ENCODE measurements at places on chromosomes 13 and 19. TPM values are rescaled to one million over a fixed set of nuclear protein-coding genes. Genes with fewer than 3 reads are reported as not detected.

GRCh38 chr19:5774921-5775320 lies 9.6 kb downstream of the PRR22 start:
- no peak for DNase-seq

The PEAK3 gene
- 0.06 TPM for total RNA-seq

DNA sequence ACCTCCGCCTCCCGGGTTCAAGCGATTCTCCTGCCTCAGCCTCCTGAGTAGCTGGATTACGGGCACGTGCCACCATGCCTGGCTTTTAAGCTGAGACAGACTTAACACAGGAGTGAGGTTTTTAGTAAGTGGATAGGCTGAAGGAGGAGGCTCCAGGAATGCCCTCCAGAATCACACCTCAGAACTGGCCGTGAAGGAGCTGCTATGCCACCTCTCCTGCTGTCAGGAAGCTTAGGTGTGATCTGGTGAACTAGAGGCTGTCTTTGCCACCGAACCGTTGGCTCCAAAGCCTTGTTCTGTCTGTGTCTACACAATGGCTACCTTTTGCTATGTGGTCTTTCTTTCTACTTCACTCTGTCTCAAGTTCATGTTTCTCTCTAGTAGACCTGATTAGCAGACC lies 4.2 kb downstream of the PDCD2L start:
- no peak for DNase-seq

DNA sequence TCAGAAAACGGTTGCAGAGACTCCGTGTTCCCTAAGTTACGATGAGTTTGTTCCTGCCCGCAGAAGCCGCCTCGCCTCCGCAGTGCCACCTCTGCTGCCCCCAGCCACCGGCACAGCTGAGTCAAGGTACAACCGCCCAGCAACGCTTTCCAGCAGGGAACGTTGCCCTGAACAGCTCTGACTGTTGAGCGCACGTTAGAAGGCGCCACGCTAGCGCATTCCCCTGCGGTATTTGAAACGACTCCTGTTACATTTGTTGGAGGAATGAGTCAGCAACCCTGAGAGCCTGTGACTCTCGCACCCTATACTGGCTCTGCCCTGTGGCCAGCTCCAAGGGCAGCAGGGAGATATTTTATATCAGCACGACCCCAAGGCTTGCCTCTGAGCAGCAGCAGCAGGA lies 302.8 kb downstream of the TEX29 start:
- DNase-seq = no peak

The KCNN4 gene
- 3.1 TPM for total RNA-seq

DNA sequence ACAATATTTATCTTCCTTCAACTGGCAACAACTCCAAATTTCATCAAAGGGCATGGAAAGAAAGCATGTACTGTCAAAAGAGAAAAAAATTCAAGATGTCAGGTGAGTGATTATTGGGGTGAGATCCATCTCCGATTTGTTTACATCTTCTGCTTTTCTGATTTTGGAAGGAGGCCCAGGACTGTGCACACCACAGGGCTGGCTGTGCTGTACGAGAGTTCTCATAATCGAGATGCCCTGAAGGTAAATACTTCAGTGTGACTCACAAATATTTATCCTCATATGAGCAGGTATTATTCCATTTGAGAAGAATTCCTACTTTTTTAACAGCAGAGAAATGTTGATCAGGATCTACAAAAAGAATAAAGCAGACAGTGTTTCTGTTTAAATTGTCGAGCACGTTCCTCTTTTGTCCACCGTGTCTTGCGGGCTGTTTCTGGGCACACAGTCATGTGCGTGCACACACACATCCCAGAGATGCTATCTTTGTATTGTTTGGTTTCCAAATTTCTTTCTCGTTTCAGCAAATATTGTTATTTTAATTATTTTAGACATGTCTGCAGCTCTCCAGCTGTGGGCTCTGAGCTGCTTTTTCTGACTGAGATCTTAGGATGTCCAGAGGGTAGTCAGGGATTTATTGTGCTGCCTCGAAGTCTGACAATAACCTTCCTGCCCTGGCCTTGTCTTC lies 103.8 kb downstream of the KL start:
- DNase-seq = peak; percentile 8

The TUBB4A gene
- total RNA-seq = 9.2 TPM

DNA sequence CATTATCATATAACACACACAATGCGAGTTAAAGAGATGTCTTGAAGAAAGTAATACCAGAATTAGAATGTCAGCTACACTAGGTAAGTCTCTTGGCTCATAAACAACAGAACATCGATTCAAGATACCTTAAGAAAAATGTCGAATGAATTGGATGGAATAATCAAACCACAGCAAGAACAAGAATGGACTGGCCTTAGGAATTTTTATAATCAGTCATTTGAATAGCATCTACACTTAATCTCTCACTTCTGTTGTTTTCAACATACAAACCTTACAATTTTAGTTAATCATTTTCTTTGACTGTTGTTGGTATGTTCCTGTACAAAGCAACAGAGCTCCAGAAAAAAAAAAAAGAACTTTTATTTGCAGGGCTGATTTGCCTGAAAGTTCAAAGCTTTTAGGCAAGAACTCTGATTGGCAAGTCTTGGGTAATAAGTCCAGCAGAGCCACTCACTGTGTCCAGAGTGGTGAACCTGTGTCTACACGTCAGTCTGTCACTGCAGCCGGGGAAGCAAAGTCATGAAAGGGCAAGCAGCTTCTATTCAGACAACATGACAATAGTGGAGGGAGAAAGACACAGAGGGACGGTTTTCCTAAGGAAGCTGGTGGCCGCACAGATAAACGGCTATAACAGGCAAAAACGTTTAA lies 1026.1 kb upstream of the MIR17HG start:
- DNase-seq = no peak

DNA sequence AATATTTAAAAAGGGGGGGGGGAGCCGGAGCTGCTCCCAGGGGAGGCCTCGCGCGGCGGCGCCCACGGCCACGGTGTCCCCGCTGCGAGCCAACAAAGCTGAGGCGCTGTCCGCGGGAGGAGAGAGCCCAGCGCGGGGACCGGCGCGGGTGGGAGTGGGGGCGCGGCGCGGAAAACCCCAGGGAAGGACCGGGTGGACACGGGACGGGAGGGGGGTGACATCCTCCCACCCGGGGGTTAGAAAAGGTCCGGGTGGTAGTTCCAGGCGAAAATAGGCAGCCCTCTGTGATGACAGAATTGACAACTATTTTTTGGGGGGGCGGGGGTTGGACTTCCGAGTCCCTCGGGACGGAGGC lies 11.1 kb upstream of the SOX1 start:
- no peak for DNase-seq

The IZUMO2 gene
- total RNA-seq = not detected

GRCh38 chr13:106213028-106213757 lies 322.3 kb downstream of the EFNB2 start:
- DNase-seq = no peak

The THSD1 gene
- 1.6 TPM for total RNA-seq

The KLK11 gene
- not detected for total RNA-seq

DNA sequence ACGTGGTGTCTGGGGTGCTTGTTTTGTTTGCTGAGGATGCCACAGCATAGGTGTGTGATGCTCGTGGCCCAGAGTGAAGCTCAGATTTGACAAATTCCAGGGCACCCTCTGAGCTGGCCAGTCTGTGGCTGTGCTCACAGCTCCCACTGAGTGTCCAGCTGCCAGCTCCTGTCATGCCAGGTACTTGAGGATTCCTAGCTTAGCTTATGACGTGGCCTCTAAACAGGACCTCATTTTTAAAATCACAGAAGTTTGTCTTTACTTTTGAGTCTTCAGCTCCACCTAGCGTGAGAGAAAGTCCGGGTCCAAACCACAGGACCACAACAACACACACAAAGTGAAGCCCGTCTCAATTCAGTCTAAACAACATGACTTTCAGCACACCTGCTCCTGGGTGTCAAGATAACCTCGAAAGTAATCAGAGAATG lies 117.3 kb downstream of the RAB20 start:
- peak; percentile 62 for DNase-seq

DNA sequence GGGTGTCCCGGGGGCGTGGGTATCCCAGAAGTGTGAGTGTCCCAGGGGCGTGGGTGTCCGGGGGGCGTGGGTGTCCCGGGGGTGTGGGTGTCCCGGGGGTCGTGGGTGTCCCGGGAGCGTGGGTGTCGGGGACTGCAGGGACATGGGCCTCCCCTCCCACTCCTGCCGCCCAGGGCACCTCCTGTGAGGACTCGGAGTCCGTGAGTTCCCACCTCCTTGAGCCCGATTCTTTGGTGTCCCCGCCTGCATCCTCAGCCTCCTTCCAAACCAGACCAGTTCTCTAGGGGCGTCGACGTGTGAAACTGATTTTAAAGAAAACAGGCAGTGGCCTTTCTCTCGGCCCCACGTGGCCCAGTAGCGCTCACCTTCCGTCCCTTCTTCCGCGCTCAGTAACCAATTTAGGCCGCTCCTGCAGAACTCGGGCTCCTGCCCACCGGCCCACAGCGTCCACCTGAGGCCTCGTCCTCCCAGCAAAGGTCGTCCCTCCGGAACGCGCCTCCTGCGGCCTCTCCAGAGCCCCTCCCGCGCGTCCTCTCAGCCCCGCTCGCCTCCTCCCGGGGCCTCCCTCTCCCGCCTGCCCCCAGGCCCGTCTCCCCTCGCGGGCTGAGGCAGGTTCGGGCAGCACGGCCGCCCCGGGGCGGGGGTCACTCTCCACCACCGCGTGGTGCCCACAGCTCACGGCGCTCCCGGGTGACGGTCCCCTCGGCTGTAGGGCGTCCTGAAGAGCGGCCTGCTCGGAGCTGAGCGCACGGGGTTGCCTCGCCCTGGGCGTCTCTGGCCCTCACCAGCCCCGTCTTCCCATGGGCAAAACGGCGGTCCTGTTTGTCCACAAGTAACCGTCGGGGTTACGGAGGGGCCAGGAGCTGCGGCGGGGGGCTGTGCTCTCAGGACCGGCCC lies 3.8 kb downstream of the F7 start:
- DNase-seq = no peak

The GAPDHS gene
- total RNA-seq = not detected

DNA sequence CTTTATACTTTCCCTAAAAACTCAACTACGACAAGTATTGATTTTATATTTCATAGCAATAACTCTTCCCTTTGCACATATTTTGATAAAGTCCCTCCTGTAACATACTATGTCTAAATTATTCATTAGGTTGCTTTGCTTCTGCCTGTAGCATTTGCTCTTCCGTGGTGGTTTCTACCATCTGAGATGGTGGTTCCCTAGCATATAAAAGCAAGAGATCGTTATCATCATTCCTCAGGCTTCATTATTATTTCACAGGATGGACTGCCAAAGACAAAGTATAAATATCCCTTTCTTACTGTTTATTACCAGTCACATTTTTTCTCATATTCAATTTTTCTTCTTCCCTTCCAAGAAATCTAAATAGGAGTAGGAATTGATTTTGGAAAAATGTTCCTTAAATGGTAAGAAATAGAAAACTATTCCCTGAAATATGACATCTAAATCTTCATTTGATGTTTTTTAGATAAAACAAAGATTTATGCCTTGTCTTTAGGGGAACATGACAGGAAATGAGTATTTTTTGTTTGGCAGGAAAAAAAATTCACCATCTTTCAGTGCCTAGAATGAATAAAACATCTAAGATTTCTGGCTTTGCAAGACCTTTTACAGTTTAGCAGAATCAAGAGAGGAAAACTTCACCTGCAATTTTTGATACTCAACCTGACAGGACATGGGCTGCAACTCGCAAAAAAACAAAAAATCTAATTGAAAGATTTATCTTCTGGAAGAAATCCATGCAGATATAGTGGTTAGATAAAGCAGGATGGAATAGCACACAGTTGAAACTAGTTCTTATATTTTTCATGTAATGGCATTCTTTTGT lies 340.0 kb downstream of the SPRY2 start:
- DNase-seq = no peak

The OR7G2 gene
- total RNA-seq = not detected

The PRX gene
- total RNA-seq = 1.2 TPM

GRCh38 chr19:2168619-2169424 lies 5.1 kb downstream of the DOT1L start:
- DNase-seq = peak; percentile 96

GRCh38 chr13:39484506-39485313 lies 118.3 kb downstream of the LHFPL6 start:
- no peak for DNase-seq

The IGFL3 gene
- 3.3 TPM for total RNA-seq

- DNase-seq = no peak
These were observed 16.5 kb downstream of the LRRC4B start for GRCh38 chr19:50551715-50552187.

- DNase-seq = no peak
These were observed 41.8 kb downstream of the ZNF473 start for GRCh38 chr19:50067575-50067974.

- no peak for DNase-seq
These were observed 5.9 kb upstream of the GRAMD1A start for GRCh38 chr19:34994286-34994642.

The LAIR1 gene
- 0.46 TPM for total RNA-seq

DNA sequence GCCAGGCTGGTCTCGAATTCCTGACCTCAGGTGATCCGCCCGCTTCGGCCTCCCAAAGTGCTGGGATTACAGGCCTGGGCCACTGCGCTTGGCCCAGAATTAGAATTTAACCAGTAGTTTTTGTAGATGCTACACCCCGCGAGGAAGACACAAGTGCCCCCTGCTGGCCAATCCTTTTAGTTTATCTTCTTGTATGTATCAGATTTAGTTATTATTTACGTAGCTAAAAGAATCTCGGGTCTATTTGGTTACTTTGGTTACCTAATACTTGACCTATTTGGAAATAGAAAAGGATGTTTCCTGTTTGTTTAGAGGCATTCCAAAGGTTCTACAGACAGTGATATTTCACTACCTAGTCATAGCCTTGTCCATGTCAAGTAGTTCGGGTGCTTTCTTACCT lies 22.0 kb downstream of the MUC16 start:
- no peak for DNase-seq

The C19orf81 gene
- total RNA-seq = 5.3 TPM

- DNase-seq = no peak
These were observed at the start of gene ICAM1 for GRCh38 chr19:10270616-10271394. TSS of gene ICAM1 (plus strand) at chr19:10271120. CDS start at chr19:10271160, 40 bp downstream.

DNA sequence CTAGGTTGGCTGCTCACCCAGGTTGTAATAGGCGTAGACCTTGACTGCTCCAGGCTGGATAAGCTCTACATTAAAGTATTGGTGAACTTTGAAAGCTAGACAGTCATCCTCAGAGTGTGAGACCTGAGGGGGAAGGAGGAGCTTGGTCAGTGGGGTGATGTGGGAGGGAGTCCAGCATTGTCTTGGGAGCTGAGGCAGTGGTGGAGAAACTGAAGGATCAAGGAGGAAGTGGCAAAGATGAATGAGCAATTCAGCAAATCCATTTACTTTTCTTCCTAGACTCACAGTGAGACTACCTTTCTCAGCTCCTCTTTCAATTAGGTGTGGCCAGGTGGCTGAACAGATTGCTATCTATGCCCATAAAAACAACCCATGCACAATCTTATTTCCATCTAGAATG lies 10.2 kb upstream of the TNFSF14 start:
- no peak for DNase-seq

The NR2F6 gene
- total RNA-seq = 24.8 TPM

DNA sequence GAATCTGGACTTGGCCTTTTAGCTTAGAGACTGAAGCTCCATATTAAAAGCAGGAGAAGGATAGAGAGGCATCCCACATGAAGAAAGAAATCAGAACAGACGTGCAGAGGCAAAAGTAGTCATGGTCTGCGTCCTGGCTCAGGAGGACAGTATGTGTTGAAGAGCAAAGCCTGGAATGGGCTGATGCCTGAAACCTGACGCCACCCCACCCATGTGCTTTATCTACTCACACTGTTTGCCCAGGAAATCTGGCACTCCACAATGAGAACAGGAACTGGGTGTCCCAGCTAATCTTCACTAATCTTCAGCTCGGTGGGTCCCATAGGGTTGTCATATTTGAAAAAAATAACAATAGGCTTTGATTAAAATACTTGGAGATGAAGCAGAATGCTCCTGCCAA lies 549.0 kb upstream of the GPC6 start:
- no peak for DNase-seq

Measured in H4 (cell line).